Stimulated activated CD4-positive, alpha-beta T cell treated with anti-CD3 and anti-CD28 coated beads, Interleukin-1b, Interleukin-23, amount 100 ng/mL, for 48 hours (primary cell): ENCODE measurements at places on chromosomes 3 and 15.
A peak's percentile ranks its signal among the peaks of the same experiment; 100 is the strongest.

- no peak for DNase-seq
These were observed 13.7 kb downstream of the CYFIP1 start for GRCh38 chr15:22966321-22967083.

GRCh38 chr3:108664266-108664665, 74.7 kb downstream of the DZIP3 start:
- no peak for DNase-seq

DNA sequence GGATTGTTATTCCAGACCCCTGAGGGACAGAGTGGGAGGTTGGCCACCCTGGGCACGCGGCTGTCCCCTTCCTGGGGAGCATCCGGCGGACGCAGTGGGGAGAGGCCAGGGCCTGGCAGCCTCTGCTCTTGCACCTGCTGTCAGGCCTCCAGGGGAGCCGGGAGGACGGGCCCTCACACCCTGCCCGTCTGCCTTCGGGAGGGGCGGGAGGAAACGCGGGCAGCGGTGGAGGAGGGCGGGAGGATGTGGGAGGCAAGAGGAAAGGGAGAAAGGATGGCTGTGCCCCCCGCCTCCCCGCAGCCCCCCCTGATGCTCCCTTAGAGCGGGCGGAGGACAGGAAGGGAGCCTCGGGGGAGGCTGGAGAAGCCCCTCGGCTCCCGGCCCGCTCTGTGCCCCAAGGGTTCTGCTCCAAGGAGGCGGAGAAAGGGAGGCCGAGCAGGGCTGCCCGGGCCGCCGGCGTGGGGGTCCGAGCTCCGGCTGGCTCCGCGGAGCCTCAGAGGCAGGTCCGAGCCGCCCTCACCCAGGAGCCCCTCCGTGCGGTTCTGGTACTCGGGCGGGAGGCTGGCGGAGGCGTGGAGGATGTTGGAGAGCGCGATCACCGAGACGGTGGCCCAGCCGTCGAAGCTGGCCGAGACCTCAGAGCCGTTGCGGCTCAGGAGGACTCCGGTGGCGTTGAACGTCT, 40.9 kb downstream of the MUC20 start:
- no peak for DNase-seq

DNA sequence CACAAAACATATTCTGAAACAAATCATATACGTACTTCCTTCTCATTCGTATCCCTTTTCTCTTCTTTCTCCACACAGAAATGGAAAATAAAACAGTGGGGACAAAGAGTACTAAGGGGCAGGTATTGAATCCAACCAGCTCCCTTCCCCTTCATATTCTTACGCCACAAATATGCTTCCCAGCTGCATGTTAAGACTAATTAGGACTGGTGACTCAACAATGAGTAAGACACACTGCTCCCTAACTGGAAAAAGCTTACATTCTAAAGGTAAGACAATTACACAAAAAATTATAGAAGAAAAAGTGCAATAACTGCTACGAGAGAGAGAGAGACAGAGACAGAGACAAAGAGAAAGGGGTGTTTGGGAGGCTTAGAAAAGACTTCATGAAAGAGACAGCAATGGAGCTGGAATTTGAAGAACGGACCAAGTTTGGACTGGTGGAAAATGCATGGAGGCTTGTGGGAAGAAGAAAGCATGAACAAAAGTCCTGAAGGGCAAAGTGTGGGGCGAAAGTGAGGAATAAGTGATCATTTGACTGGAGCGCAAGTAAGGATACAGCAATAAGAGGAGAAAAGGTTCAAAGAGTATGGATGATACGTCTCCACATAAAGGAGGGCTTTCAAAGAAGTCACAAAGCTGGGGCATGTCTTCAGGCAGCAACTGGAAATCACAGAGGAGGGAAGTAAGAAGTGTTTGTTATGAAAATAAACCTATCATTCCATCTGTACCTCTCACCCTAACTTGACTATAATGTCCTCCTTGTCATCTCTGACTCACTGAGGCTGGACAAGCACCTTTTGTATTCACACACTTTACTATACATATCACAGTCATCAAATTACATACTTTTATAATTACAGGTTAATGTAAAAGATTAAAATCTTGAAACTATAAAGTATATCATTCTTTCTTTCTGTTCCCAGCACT, 49.2 kb downstream of the RYK start:
- DNase-seq, result no peak

GRCh38 chr15:51251556-51251955, 86.8 kb downstream of the CYP19A1 start:
- no peak for DNase-seq

DNA sequence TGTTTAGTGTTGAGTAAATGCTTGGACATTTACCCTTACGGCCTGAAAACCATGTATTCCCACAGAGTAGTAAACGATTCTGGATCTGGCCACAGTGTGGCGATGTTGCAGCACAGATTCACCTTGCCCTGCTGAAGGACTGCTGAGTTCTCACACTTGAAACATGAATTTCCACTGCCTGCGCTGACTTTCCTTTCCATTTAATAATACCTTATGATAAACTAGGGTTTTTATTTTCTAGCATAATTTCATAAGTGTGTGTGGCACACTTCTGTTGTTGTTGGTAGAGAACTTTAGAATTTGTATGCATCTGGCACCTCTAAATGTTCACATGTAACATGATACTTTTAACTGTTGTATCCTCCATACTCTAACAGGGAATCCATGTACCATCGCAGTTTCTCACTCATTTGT, 53.9 kb downstream of the C3orf38 start:
- DNase-seq, result peak; percentile 56

- no peak for DNase-seq
These were observed 4.9 kb upstream of the SLC6A6 start for GRCh38 chr3:14397531-14397930.

DNA sequence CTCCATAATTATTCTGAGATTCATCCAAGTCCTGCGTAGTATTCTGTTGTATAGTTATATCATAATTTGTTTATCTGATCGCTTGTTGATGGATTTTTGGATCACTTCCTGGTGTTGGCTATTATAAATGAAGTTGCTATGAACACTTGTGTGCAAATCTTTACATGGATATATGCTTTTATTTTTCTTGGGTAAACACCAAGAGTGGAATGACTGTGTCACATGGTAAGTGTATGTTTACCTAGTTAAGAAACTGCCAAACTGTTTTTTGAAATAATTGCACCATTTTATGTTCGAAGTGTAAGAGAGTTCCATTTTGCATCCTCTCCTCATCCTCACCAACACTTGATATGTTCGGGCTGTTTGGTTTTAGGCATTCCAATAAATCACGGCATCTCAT, 360.4 kb upstream of the FRG2C start:
- no peak for DNase-seq

GRCh38 chr3:99466331-99466730, 172.1 kb upstream of the COL8A1 start:
- no peak for DNase-seq

- DNase-seq, result no peak
These were observed 56.8 kb upstream of the NANOGP8 start for GRCh38 chr15:35141743-35142471.
